CD4-positive, alpha-beta T cell treated with Interleukin-4 for 4 hours (primary cell): ENCODE measurements at places on chromosomes 2 and 18.

DNA sequence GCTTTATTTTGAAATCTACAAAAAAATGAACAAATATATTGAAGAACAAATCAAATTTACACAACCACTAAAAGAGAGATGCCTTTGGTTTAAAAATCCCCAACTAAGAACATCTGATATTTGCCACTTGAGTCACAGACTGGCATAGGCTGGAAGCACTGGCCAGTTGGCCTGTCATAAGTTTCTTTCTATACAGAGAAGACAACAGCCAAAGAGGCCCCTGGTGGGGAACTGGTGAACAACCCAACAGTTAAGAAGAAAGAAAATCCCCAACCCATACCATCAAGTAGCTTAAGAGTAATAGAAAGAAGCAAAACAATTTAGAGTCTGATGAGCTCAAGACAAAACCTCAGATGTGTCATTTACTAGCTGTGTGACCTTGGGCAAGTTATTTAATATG lies 45.5 kb downstream of the OSR1 start:
- no peak for DNase-seq

- no peak for DNase-seq
These were observed 588 bp downstream of the CHAC2 start for GRCh38 chr2:53768242-53768542.

DNA sequence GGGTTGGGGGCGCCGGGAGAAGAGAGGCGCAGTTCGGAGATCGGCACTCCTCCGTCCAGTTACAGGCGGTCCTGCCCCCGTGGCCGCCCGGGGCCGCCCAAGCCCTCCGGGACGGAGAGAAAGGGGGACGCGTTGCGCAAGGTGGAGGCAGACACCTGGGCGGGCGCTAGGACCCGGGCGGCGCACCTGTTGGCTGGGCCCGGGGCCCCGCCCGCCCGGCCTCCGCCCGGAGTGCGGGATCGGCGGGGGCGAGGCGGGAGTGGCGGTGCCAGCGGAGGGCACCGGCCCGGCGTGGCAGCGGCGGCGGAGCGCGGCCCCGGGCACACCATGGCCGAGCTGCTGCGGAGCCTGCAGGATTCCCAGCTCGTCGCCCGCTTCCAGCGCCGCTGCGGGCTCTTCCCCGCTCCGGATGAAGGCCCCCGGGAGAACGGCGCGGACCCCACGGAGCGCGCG lies at the start of gene SGPP2:
Gene SGPP2, plus strand, starts transcription at position 268 of the 453 bp plus-strand sequence. Its CDS starts 60 bp downstream, at position 328.
- no peak for DNase-seq

DNA sequence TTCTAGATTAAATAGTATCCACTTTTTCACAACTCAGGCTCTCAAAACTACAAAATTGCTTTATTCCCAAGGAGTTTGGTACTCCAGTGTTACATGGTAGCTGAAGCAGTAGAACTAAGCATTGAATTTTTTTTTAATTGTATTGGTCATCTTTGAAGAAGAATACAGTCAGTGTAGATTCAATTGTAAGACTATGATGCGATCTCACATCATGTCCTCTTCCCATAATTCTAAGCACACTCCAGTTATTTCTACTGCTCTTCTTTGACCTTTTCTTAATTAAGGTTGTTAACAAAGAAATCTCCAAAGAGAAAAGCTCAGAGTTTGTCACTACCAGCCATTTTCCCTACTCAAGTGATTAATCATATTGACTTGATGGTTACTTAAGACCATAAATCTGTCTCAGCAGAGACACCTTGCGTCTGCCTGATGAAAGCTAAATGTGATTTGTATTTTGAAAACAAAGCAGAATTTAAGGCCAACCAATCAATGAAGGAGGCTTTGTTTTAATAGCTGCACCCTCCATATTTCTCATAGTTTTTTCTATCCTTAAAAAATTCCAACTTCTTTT lies 130.2 kb downstream of the DTNA start:
- no peak for DNase-seq

DNA sequence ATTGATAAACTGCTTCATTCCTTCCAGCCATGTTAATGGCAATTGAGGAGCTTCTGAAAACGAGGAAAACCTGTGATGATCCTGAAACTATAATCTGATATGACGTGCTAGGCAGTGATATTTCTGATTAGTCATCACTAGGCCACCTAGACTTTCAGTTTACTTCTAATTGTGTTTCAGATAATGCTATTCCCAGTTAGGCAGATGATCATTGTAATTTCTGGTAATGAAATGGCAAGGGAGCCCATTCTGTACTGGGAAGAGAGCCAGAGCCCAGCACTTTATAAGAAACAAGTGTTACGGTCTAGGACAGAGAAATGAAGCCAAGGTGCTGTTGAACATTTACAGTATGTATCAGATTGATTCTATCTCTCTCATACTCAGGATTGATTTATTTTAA lies 106.2 kb downstream of the CPO start:
- no peak for DNase-seq

DNA sequence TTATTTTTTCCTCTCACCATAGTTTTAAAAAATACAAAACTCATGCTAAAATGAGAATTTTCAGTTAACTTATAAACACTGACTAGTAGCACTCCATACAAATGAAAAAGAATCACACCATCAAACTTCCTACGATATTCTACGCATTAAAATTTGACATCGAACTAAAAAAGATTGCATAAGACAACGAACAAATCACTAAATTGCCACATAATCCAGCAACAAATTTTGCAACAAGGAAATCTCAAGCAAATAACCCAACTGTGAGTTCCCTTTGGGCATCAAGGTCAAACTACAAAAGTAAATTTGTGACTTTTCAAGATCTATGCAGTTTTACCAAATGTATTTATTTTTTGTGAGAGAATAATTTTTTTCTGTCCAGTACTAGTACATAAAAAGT lies 1.5 kb downstream of the MAP3K2 start:
- no peak for DNase-seq

- no peak for DNase-seq
These were observed 221.4 kb downstream of the NDUFA10 start for GRCh38 chr2:239803766-239804115.
